Natural killer cell treated with Interleukin-12 subunit alpha and Interleukin-12 subunit beta and Interleukin-15 and Interleukin-18, amount 100 ng/mL, for 72 hours (primary cell): ENCODE measurements at places on chromosomes 7 and 10.

GRCh38 chr7:121187222-121187621 is 141.6 kb upstream of the WNT16 start:
- no peak for DNase-seq

DNA sequence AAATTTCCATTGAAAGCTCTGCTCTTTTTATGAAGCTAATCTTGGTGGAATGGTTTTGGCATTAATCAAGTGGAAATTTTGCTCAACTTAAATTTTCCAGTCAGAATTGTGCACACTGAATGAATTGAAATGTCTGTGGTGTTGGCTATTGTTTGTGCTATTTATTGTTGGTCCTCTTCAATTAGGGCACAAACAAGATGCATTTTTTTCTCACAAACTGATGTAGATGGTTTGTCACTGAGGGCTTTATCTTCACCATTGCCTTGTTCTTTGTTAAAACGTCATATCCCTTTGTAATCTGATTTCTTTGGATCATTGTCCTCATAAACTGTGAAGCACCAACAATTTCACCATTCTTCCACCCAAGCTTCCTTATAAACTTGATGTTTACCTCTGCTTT is 152.1 kb upstream of the RHOBTB1 start:
- no peak for DNase-seq

DNA sequence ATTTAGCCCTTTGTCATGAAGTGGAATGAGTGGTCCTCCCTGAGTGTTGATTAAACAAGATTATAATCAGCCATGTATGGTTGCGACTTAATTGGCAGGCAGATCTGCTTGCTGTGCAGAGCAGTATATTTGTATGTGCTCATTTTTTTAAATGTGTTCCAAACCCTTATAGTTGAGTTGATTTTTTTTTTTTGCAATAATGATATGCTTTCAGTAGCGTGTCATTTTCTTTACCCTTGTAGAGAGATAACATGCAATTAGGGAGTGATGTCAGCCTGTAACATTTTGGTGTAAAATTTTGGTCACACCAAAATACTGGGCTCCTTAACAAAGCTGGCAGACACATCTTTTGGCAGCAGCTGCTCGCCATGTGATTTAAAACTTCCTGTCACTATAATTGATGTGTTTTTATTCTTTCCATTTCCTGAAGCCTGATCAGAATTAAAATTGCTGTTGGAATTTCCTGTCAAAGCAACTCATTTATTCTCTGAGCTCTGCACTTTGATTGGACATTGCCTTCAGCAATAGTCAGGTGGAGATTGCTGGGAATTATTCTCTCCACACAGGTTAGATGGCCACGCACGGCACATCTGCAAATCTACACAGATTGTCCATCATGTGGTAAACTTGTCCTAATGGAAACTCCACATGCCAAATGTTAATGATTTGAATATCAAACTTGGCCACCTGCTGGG is 125.3 kb downstream of the DYNC1I1 start:
- DNase-seq: no peak

- DNase-seq: no peak
These were observed 145.1 kb downstream of the SEMA3D start for GRCh38 chr7:85041605-85042216.

DNA sequence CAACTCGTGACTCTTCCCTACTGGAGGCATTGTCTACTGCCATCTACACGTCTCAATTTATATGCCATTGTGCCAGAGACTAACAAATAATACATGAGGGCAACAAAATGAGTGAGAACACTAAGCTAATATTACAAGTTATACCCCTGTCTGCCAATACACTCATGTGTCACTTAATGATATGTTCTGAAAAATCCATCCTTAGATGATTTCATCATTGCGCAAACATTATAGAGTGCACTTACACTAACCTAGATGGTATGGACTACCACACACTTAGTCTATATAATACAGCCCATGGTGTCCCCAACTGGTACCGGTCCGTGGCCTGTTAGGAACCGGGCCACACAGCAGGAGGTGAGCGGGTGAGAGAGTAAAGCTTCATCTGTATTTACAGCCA is 64.3 kb upstream of the CTNNA3 start:
- no peak for DNase-seq

DNA sequence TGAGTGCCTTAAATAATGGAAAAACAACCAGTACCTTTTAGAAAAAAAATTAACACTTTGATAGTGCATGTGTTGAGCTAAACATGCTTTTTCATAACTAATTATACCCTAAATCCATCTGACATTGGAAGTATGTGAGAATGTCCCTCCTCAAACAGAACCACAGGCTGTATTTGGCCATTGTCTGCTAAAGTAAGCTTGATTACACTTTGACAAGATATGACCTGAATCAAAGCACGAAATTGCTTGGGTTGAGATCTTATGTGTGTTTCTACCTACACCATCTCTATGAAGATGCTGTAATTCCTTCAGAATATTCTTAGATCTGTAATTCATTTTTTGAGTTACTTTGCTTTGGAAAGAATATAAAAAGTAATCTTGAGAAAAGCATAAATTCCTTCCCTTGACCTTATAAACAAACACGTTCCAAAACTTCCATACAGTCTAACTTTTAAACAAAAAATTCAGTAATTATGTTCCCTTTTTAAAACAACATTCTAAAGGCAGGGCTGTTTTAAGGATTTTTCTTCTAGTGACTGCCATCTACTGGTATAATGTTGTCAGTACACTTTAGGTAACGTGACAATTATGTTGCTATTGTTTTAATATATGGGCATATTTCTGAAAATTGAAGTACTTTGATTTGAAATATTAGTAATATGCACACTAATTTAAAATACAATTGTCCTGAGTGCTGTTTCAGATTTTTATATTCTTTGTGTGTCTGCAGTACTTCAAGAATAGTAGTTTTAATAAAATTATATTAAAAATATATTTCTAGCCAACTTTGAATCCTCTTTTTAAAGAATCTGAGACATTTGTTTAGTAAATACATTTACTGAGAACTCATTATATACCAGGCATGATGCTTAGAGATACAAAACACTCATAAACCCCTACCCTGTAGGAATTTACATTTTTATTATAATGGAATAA is 20.9 kb downstream of the CD36 start:
- DNase-seq: no peak

DNA sequence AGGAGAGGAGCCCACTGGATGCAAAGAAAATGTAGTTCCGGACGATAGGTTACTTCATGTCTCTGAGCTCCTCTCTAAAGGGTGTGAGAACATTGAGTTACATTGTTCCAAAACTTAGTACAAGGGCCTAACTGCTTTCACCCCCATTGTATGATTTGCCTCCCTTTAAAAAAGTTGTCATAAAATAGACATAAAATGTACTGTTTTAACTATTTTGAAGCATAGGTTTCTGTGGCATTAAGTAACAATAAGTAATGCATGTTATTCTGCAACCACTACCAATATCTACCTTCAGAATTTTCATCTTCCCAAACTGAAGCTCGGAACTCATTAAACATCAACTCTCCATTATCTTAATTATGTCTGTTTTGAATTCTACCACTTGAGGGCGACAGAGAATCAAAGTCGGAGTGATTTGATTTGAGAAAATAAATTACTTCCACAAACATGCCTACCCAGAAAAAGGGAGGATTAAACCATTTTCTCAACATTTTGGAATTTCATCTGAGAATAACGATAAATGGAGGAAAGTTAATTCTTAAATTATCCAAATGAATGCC is 2.7 kb downstream of the IGFBP1 start:
- no peak for DNase-seq

DNA sequence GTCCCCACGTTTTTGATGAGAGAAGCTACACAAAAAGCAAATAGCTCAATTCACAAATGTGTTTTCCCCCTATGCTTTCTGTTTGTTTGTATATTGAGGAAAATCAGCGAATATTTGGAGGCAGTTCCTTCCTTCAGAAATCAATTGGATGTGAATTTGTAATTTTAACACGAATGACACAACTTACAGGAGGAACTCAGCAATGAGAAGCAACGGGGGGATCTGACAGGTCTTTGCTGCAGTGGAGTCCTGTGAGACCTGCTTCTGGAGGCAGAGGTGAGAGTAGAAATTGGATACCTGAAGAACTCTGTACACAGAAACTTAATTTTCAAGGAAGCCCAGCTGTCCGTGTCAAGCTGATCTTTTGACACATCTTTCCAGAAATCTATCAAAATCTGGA is 370.4 kb downstream of the GFRA1 start:
- no peak for DNase-seq

- no peak for DNase-seq
These were observed 102.2 kb upstream of the CTTNBP2 start for GRCh38 chr7:117975476-117975875.

- no peak for DNase-seq
These were observed at the start of gene MACC1 for GRCh38 chr7:20217193-20217948. Gene MACC1, minus strand, starts transcription at chr7:20217384. Its CDS starts 55,522 bp downstream, at chr7:20161862.

GRCh38 chr10:7046615-7047014 is 364.2 kb downstream of the SFMBT2 start:
- no peak for DNase-seq

- DNase-seq: no peak
These were observed 1047.1 kb downstream of the NRG3 start for GRCh38 chr10:82922046-82922445.

DNA sequence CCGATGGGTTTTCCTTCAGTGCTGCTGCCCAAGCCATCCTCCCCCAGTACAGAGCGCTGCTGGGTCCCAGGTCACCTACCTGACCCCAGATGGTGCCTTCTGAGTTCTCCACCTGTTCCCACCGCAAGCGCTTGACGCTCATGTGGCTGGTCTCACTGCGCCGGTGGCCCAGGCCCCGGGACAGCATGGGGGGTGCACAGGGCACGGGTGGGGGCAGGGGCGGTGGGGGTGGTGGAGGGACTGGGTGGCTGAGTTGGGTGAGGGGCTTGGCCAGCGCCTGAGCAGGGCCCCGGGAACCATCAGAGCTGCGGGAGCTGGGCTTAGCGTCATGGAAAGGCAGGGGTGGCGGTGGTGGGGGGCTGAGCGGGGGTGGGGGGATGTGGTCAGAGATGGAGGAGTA is 43.4 kb downstream of the GRID2IP start:
- no peak for DNase-seq
